Naive B cell (primary cell): ENCODE measurements at places on chromosomes 16 and 17. TPM values are rescaled to one million over a fixed set of nuclear protein-coding genes. Genes with fewer than 3 reads are reported as not detected.

DNA sequence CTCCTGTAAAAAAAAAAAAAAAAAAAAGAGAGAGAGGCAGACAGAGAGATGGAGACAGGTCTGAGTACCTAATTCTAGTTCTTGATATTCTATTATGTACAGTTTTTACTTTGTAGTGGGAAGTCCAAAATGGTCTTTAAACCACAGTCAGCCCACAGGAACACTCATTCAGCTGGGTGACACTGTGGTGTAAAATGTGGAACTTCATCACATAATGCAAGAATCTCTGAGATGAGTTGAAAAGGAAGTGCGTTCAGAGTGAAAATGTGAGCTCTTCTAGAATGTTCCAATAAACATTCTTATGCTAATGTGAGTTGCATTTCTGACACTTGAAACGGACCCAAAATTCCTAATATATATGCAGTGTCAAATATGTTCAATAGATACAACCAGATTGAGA, 972.1 kb downstream of the CDH11 start:
- no peak overlapping the region for H3K4me3 ChIP-seq
- H3K4me1 ChIP-seq = no peaks in the 10 kb centered on the region
- no peak for DNase-seq
- H3K27me3 ChIP-seq = no peaks in the 10 kb centered on the region
- H3K27ac ChIP-seq = no peak overlapping the region
- H3K36me3 ChIP-seq = no peaks in the 10 kb centered on the region

- no peak for DNase-seq
- H3K4me1 ChIP-seq = peaks cover 24% of the 10 kb centered on the region
- H3K36me3 ChIP-seq = peaks cover 16% of the 10 kb centered on the region
- peak overlapping the region; percentile 85 for H3K27ac ChIP-seq
- H3K4me3 ChIP-seq = no peak overlapping the region
- no peaks in the 10 kb centered on the region for H3K27me3 ChIP-seq
Measured at GRCh38 chr17:42197564-42198156, 3.4 kb upstream of the GHDC start.

DNA sequence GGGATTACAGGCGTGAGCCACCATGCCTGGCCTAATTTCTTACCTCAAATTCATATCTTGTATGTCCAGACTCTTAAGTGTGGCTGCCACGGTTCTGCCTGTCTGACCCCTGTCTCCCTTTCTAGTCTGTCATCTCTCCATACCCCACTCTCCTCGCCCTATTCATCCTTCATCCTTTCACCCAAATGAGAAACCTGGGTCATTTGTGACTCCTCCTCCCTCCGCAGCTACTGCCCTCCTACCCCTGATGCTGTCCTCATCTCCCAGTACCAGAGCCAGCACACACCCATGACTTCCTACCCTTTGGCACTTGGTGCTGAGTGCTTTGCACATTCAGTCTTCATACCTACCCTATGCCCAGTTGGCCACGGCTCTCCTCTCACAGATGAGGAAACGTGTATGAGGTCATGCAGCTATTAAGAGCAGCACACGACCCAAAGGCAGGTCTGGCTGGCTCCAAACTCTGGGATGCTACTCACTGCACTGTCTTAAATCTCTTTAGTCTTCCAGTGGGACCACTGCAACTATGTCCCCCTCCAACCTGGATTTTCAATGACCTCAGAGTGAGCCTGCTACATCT, 1.6 kb downstream of the SPATA32 start:
- peaks cover 29% of the 10 kb centered on the region for H3K4me1 ChIP-seq
- peak overlapping the region; percentile 2 for H3K4me3 ChIP-seq
- DNase-seq = no peak
- peaks cover 5% of the 10 kb centered on the region for H3K36me3 ChIP-seq
- H3K27ac ChIP-seq = peak overlapping the region; percentile 89
- no peaks in the 10 kb centered on the region for H3K27me3 ChIP-seq

SALL1 gene
- polyA plus RNA-seq = not detected

PPM1E gene
- not detected for polyA plus RNA-seq
